ENCODE measurements at places on chromosomes 11 and 22.

GRCh38 chr11:26201411-26201810, 130.5 kb upstream of the ANO3 start:
- DNase-seq = no peak

GRCh38 chr11:59558270-59558643, 46.9 kb downstream of the OR4D9 start:
- DNase-seq = no peak

DNA sequence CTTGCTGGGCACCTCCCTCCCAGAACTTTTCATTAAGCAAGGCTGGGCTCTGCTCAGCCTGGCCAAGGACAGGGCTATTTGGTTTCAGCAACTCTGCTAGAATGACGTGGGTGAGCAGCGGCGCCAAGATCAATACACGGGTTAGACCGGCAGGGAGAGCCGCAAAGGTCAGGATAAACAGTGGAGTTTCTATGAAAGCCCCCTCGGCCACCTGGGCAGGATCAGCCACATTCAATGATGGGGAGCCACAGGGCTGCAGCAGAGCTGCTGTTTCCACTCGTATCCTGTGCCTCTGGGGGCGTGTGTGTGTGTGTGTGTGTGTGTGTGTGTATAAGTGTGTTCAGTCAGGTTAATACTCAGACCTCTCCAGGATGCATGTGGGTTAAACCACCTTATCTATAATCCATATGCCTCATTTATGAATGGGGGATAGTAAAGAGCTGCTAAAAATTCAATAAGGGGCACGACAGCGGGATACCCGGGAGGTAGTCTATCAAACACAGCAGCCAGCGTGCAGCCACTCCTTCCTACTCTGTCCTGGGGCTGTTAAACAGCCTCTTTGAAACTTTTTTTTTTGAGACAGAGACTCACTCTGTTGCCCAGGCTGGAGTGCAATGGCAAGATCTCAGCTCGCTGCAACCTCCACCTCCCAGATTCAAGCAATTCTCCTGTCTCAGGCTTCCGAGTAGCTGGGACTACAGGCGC, 34.8 kb downstream of the MYH9 start:
- no peak for DNase-seq

- DNase-seq = no peak
These were observed 167.3 kb upstream of the PGR start for GRCh38 chr11:101296896-101297295.

- no peak for DNase-seq
These were observed 2.3 kb upstream of the SORL1-AS1 start for GRCh38 chr11:121455115-121455514.

DNA sequence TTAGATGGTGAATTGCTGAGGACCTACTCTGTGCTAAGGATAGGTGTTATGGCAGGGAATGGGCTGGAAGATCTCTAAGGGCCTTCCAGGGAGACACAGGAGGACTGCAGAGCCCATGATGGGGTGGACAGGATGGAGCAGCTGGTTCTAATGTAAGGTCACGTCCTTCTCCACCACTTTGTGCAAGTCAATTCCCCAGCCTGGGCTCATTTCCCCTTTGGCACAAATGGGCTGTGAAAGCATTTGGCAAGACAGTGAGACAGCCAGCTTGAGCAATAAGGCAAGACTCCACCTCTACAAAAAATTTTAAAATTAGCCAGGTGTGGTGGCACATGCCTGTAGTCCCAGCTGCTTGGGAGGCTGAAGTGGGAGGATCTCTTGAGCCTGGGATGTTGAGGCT, 81.4 kb upstream of the THY1 start:
- DNase-seq = no peak

DNA sequence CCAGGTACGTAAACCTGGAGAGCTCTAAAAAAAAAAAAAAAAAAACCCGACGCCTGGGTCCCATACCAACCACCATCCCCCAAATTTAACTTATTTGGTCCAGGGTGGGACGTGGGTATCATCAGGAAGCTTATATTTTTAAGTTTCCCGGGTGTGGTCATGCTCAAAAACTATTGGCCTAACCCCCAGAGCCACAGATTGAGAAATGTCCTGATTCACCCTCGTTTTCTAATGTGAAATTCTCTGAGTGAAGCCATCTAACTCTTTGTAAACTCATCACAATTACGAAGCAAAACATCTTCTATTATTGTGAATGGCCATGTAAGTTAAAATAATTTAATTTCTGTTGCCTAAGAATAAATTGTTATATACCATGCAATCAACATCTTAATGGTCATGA, 29.6 kb downstream of the PAK1 start:
- no peak for DNase-seq

DNA sequence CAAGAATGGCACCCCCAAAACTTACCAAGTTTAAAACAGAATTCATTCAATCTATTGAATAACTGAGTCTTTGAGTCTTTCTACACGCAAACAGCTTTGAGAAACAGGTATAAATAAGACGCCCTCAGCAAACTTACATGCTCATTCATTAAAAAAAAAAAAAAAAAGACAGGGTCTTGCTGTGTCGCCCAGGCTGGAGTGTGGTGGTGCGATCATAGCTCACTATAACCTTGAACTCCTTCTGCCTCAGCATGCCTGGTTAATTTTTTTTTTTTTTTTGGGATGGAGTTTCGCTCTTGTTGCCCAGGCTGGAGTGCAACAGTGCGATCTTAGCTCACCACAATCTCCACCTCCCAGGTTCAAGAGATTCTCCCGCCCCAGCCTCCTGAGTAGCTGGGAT, 6.1 kb downstream of the PRR14L start:
- DNase-seq = no peak

- DNase-seq = no peak
These were observed 71.5 kb downstream of the TYR start for GRCh38 chr11:89249196-89249595.

DNA sequence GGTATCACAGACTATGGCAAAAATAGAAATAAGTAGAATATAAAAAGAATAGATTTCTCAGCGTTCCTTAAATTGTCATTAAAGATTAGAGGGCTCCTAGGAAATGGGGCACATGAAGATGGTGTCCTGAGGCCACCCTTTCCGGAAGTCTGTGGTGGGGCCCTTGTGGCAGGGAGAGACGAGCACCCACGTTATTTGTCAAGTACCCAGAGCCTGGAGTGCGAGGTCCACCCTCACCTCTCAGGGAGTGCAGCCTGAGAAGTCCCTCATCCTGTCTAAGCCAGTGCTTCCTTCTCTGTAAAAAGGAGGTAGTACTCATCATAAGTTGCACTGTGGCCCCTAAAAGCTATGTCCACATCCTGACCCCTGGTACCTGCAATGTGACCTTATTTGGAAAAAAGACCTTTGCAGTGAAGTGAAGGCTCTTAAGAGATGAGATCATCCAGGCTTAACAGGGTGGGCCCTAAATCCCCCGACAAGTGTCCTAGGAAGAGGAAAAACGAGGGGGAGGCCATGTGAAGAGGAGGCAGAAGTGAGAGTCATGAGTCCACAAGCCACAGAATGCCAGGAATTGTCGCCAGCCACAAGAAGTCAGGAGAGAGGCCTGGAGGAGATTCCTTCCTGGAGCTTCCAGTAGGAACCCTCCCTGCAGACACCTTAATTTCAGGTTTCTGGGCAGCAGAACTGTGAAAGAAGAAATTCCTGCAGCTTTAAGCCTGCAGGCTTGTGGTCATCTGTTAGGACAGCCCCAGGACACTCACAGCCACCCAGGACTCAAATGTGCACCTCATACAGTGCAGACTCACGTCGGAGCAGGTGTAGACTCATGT, 76.8 kb upstream of the CCND1 start:
- DNase-seq = no peak

DNA sequence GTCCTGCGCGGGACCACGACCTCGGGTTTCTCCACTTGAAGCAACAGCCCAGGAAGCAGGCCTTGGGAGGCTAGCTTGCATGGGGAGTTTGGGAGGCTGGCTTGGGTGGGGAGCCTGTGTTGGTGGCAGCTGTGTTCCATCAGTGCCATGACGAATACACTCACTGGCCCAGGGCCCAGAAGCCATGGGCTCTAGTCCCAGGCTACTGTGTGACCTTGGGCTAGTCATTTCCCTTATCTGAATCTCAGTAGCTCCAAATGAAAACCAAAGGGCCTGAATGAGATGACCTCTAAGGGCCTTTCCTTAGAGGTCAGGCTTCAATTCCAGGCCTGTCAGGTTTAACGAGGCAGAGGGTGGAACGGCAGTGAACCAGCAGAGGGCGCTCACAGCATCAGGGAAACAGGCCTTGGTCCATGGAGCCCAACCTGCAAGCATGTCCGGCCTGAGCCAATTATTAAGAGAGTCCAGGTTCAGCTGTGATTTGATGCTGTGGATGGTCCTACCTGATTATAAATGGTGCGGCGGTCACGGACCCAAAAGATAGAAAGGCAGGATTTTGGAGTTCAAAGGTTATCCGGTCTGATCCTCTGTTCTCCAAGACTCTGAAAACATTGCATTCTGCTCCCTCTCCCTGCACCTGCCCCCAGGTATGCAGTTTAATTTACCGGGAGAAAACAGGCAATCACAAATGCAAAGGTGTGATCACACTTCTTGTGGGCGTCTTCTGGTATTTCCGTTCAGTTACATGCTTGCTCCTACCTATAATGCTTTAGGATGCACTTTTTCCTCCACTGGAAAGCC, 15.9 kb downstream of the PTPN5 start:
- no peak for DNase-seq

- DNase-seq = no peak
These were observed 45.4 kb downstream of the YAP1 start for GRCh38 chr11:102155676-102156075.

DNA sequence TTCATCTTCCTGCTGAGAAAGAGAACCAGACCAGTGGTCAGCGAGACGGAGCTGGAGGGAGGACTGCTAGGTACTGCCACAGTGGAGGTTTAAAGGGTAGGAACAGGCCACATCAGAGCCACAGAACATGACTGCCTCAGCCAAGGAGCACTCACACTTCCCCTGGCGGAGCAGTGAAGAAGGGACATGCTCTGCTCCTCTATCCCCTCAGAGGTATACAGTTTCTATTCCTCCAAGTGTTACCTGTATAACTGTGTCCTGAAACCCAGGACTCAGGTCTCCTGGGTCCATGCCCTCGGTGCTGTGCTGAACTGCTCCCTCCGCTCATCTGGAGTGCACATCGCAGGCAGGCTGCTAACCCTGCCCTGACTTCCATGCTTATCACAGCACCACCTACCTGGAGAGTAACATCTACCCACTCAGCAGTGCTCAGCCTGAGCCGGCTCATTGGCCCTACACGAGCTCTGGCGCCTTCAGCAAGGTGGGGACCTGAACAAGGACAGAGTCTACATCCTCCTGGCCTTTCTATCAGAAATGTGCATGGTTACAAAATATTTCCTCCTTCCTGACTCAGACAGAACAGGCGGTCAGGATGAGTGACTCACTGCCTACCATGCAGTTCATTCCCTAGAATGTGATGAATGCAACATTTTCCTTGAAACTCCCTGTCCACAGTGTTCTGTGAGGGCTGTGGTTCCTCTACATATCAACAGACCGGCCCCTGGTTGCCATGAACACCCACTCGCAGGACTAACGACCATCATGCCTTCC, 52.9 kb downstream of the C11orf58 start:
- no peak for DNase-seq

- no peak for DNase-seq
These were observed 23.5 kb downstream of the RRM1 start for GRCh38 chr11:4118107-4118506.

DNA sequence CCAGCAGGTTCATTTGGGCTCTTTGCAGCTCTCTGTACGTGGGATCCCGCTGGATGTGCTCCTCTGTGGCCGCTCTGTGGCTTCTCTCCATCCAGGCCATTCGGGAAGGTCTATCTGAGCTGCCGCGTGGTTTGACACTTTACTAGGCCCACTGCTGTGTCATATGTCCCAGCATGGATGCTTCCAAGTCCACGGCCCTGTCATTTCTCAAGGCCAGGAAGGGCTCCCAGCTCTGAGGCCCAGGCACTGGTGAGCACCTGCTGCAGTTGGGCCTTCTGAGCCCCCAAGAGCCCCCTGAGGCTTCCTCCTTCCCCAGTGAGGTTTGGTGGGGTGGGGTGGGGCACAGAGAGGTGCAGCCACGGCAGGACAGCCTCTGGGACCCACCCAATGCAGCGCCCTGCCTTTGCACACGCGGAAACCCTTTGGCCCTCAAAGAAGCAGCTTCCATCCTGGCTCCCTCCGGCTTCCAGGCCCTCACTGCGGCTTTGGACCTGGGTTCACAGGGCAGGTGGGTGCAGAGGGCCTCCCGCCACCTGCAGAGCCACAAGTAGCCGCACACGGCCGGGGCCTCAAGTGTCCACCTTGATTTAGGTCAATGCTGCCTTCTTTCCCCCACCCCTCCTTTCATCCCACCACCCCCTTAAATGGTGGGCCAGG, 44.5 kb upstream of the FGF3 start:
- DNase-seq = no peak

- no peak for DNase-seq
These were observed 8.1 kb downstream of the ZFP91 start for GRCh38 chr11:58586998-58587397.

DNA sequence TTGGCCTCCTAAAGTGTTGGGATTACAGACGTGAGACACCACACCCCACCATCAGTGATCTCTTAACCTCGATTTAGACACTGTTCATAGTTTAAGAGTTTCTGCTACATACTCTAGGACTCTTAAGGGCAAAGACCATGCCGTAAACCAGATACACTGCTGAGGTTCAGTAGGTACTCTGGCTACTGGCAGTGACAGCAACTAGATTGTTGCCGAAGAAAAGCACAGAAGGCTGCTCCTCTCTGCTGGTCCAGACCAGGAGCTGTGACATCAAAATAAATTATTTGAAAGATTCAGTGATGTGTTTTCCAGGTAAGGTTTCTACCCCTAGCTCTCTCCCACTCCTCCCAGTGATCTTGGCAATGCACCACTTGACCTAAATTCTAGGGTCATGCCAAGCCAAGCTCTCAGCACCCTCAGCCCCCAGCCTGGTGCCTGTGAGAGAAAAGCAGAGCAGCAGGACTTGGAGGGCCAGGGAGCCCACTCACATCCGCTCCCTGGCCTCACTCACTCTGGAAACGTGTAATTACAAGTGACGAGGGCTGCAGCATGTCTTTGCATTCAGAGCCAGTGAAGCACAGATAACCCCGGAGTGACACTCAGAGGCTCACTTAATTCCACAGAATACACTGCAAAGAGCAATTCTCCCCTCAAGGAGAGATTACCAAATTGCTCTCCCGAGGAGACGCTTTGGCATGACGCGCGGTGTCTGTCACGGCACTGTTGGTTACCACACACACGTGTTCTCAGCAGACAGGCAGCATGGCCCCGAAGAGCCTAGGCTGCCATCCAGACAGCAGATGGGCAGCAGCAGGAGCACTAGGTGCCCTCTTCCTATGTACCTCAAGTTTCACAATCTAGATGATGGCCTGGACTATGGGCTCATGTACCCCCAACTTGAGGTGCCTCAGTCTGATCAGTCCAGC, 96.9 kb upstream of the PITPNB start:
- DNase-seq = no peak

GRCh38 chr11:80632691-80633090, 1191.9 kb upstream of the TENM4 start:
- no peak for DNase-seq

DNA sequence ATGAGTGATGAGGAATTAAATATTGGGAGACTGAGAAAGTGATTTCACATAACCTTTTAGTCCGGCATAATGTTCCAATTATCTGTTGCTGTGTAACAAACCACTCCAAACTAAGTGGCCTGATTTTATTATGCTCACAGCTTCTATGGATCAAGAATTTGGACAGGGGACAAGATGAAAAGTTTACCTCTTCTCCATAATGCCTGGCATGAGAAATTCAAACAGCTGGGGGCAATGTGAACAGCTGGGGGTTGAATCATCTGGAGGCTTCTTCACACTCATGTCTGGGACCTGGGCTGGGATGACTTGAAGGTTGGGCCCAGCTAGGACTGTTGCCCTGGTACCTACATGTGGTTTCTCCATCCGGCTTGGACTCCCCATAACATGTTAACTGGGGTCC, 99.4 kb upstream of the DRD2 start:
- DNase-seq = no peak
